ENCODE measurements at places on chromosomes 11 and 22.

GRCh38 chr11:64563966-64564365, 27.1 kb upstream of the SLC22A12 start:
- DNase-seq = no peak

DNA sequence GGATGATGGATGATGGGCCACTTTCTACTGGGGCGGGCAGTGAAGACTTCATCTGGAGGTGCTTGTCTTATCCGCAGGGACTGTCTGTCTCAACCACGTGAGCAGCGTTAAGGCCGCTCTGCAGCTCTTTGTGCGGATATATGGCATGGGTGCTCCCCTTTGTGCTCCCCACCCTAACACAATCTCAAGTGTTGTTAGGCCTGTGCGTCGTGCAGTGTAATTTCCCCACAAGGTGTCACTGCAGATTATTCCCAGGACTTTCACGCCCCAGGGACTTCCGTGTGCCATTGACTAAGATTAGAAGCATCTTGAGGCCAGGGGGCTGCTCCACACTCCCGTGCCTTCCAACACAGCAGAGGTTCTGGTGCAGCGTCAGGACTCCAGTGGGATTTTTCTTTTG, 65.3 kb downstream of the TBC1D22A start:
- no peak for DNase-seq

DNA sequence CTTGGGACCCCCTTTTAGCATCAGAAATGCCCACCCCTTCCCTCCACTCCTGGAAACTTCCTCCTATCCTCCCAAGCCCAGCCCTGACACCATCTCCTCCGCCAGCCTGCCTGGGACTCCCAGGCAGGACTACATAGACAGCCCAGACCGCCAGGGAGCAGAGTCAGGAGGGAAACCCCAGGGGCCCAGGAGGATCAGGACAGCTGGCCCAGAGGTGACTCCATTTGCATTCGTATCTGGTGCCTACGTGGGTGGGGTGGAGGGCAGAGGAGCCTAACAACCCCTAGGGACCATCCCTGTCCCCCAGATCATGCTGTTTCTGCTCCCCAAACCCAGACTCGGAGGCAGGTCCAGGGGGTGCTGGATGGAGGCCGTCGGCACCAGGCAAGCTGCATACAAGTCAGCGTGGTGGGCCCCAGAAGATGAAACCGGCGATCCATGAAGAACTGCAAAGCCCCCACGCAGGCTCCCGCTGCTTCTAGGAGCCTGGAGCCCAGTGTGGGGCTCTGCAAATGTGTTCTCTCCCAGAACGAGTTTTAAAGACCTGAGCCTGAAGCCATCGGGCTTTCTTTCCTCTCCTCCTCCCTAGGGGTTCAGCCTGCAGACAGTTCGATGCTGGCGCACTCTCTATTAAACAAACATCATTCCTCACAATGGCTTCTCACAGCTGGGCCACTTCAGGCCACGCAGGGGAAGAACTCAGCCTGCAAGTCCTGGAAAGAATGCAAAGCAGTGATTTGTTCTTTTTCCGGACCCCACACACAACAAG, 1506.8 kb downstream of the BRD1 start:
- no peak for DNase-seq

- no peak for DNase-seq
Measured at GRCh38 chr11:70282012-70282411, 11.5 kb downstream of the PPFIA1 start.

- DNase-seq = peak; percentile 61
Measured at GRCh38 chr11:363948-364761, 5.1 kb upstream of the B4GALNT4 start.

DNA sequence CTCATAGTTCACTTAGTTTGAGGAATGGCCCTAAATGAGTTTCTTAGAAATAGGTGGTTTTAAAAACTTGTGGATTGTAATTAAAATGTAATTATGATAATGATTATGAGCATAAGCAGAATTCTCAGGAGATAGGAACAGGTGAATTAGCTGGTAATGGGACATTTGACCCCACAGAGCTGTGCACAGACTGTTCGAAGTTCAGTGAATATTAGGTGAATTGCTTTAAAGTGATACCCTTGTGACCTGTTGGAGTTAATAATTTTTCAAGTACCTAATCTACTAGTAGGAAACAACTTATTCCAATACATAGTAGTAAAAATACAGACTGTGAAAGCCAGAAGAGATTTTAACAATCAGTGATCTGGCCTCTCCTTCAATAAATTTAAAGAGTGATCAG, 8.1 kb downstream of the FAR1 start:
- no peak for DNase-seq

GRCh38 chr11:27025312-27025955, 15.2 kb upstream of the BBOX1 start:
- no peak for DNase-seq

GRCh38 chr22:38295863-38296262, 21.4 kb downstream of the CSNK1E start:
- no peak for DNase-seq

GRCh38 chr22:35313311-35314121, 13.8 kb downstream of the TOM1 start:
- peak; percentile 34 for DNase-seq

DNA sequence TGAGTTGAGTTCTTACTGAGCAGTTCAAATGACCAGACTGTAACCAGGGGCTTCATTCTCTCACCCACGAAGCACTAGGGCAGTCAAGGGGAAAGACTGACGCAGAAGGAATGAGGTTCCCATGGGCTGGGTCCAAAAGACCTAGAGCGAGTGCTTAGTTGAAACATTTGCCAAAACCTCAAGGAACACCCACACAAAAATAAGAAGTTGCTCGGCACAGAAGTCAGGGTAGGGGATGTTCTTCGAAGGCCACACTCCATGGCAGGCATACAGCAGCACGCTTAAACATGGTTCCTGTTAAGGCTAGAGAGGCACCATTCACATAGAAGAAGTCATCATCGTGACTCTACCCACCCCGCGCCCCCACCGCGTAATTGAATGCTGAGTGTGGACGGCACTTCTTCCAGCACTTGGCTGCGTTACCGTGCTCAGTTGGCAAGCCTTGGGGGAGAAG, 52.9 kb downstream of the TIMP3 start:
- DNase-seq = no peak

- DNase-seq = no peak
Measured at GRCh38 chr11:839875-840617, 2.3 kb downstream of the POLR2L start.

- DNase-seq = peak; percentile 59
Measured at GRCh38 chr11:126305699-126306098, 1.8 kb downstream of the DCPS start.

- no peak for DNase-seq
Measured at GRCh38 chr11:123454060-123454651, 24.1 kb downstream of the GRAMD1B start.

- no peak for DNase-seq
Measured at GRCh38 chr11:36365907-36366306, 69.8 kb downstream of the PRR5L start.

- DNase-seq = no peak
Measured at GRCh38 chr11:97345032-97345431, 955.2 kb downstream of the JRKL start.

GRCh38 chr11:128604723-128605122, 17.4 kb upstream of the ETS1 start:
- no peak for DNase-seq

DNA sequence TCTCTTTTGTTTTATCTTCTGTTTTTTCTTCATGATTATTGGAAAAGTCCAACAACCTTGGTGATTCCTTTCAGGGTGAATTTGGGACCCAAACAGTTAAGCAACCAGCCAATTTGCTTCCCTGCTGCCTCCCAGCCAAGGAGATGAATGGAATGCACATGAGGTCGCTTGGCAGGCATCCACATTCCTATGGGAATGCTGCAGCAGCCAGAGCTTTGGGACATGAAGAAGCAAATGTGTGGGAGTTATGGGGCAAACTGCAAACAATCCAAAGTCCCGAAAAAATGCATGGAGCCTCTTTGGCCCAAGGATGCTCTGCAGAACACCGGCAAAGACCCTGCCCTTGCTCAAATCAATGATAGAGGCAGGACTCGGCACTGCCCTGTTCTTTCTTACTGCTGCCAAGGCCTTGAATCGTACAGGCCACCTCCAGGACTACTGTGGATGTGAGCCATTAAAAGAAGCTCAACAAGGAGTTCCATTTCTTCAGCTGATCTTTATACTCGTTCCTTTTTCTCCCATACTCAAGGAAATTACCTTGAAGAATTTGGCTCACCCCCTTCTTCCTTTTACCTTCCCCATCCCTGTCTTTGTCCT, 117.3 kb upstream of the TEAD1 start:
- DNase-seq = no peak

DNA sequence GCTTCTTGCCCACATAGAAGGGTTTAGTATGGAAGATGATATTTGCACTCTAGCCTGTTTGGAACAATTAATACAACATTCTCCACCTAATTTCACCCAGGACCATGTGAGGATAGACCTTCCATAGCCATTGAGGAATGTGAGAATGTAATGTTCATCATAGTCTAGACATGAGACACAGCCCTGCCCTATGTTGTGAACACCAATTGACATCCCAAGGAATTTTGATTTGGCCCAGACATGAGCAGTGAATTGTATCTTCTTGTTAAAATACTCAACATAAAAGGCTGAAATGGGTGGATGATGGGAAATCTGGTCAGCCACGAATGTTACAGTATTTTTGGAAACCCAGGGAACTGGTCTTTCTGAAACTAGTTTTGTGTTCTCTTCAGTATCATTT, 892.3 kb upstream of the CHORDC1 start:
- DNase-seq = no peak

DNA sequence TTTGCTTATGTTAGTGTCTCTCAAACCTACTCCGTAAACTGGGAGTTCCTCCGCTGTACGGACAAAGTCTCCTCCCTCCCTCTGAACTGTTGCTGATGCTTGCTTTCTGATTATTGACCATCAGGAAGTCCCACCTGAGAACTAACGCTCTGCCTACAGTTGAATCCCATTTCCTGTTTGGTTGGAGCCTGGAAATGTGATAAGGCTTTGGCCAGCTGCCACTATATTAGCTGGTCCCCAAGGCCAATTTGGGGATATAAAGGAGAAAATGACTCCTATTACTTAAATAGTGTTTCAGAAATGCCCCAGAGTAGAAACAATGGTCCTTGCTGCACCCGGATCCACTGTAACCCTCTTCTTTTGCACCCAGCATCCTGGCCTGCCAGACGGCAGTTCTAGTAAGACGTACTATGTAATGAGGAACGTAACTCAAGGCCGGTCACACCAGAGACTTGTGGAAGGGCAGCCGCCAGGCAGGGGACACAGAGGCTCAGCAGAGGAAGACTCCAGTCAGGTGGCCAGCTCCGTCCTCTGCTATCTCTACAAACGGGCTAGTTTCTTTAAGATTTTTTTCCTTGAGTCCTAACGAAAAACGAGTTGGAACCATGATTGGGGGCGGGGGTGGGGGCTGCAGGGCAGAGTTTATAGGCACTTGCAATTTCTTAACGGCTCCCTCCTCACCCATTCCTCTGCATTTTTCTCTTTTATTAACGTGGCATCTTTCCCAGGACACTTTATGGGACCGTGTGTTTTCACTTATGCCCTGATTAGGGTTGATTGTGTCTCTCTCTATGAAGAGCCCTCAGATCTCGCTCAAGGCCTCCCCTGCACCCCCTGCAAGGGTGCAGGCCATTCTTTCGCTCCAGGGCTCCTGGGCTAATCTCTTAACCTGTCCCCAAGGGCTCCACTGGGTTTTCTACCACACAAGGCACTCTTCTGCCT, 72.8 kb upstream of the CDON start:
- no peak for DNase-seq

GRCh38 chr11:75286826-75287465, 46.4 kb downstream of the TPBGL start:
- DNase-seq = no peak

GRCh38 chr22:21713428-21714058, 22.1 kb downstream of the YPEL1 start:
- DNase-seq = no peak

- DNase-seq = no peak
Measured at GRCh38 chr11:114395736-114396135, 4.6 kb downstream of the C11orf71 start.

Measured in GM13976 (cell line).